Cardiac muscle cell (in vitro differentiated cells and primary cell): ENCODE measurements at places on chromosomes 7 and 10.

DNA sequence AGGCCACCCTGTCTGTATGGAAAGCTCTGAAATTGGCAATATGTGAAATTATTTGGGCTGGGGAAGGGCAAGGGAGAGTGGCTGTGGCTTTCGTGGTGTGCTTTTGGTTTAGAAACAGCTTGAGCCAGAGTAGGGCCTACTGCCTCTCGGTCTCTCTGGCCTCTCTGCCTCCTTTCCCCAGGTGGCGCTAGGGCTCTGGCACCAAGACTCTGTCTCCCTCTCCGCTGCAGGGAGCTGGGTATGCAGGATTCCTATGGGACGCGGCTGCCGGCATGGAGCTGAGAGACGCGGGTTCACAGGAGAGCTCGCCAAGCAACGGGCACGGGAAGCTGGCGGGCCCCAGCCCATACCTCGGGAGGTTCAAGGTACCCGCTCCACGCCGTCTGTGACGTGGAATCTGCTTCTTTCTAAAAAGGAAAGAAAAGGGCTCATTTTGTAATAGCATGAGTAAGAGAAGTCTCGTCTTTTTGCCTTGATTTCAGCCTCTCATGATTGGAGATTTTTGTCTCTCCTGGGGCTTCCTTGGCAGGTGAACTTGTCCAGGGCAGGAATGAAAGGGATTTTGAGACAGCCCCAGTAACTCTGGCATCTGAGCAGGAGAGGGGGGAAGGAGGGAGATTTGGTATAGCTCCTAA lies 105.1 kb upstream of the ANLN start:
- DNase-seq, result no peak

GRCh38 chr10:5504146-5505072 lies 5.0 kb upstream of the CALML5 start:
- no peak for DNase-seq

- DNase-seq, result peak; percentile 91
Observed at GRCh38 chr10:97713339-97713825, at the start of gene MARVELD1. MARVELD1 (plus strand) TSS chr10:97713730; CDS start chr10:97713877, 147 bp downstream.

DNA sequence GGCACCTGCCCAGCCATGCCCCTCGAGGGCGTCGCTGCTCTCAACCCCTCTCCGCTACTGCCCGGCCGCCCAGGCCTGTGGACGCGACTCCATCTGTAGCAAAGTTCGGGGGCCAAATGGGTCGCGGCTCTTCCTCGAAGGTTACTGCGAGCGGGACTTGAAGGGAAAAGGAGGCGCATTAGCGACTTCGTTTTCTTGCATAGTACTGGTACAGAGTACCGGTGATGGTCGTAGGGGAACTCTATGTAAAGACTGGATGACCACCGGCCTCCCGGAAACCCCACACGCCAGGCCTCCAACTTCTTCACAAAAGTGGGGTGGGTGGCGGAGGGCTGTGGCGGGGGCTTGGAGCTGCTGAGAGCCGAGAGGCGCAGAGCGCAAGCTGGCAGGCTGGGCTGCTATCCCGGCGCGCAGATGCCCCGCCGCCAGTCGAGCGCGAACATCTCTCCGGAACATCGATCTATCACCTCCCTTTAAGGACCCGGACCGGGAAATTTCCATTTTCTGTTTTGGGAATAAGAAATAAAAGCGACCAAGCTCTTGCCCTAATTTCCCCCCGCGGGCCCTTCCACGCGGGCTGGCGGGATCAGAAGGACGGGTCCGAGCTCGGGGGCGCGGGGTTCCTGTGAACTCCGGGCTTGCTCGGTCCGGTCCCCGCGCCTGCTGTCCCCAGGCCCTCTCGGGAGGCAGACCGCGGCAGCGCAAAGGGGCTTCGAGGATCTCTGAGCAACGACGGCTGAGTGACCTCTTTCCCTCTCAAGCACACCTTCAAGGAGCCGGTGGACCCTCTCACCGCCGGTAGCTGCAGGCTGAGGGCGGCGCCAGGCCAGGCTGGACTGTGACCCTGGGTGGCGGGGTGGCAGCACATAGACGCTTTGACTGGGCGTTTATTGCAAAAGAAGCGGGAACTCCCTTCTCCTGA lies 12.2 kb upstream of the FEZF1 start:
- no peak for DNase-seq

DNA sequence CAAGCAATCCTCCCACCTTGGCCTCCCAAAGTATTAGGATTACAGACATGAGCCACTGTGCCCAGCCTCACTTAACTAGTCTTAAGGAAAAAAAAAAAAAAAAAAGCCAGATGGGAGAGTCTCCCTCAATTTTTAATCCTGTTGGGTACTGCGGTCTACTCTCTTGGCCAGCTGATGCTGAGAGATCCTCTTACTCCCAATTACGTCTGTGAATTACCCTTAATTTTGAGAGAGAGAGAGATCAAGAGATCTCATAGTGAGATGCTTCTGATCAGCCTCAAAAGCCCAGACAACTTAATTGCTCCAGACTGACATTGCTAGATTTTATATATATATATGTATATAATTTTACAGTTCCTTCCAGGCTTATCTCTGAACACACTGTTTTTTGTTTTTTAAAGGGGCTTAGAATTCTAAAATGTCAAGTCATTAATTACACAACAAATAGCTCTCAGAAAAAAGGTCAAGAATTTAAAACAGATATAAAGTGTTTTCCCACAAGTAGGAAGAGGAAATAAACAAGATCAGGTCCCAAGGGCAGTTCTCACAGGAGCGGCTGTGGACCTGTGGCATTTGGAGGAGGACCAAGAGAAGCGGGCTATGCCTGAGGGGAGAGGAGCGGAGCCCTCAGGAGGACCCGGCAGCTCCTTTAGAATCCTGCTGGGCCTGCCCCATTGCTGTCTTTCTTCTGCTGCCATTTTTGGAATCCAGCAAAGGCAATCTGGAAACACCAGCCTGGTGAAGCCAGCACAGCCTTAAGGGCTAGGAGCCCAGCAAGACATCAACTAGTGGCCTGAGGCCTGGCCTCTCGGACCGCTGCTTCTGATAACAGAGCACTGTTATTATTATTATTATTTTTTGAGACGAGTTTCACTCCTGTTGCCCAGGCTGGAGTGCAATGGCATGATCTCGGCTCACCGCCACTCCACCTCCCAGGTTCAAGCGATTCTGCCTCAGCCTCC lies 30.1 kb downstream of the DENND2A start:
- DNase-seq, result no peak

- DNase-seq, result no peak
Observed at GRCh38 chr7:32048970-32049491, 21.2 kb downstream of the PDE1C start.

DNA sequence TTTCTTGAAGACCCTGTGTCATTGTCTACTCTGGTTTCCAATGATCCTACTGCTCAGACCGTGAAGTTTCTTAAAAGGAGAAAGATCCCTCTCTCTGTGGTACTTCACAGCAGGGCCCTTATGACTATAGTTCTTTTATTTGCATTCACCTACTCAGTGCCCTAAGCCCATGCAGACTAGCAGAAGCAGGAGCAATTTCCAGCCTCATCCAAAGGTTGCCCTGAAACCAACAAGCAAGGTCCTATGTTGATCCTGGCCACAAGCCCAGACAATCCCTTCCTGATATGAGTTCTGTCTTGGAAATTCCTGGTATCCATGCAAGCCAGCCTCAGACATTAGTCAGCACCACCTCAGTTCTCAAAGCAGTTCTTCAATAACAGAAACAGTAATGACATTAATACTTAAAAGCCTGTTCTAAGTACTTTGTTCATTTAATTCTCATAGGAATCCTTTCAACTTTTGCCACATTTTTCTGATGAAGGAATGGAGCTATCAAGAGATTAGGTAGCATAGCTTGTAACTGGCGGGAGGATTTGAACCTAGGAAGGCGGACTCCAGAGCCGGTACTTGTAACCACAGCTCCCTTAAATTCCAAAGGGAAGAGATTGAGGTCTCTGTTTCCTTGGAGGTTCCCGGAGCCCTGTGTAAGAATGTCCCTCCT lies 58.1 kb upstream of the ST8SIA6 start:
- peak; percentile 3 for DNase-seq

DNA sequence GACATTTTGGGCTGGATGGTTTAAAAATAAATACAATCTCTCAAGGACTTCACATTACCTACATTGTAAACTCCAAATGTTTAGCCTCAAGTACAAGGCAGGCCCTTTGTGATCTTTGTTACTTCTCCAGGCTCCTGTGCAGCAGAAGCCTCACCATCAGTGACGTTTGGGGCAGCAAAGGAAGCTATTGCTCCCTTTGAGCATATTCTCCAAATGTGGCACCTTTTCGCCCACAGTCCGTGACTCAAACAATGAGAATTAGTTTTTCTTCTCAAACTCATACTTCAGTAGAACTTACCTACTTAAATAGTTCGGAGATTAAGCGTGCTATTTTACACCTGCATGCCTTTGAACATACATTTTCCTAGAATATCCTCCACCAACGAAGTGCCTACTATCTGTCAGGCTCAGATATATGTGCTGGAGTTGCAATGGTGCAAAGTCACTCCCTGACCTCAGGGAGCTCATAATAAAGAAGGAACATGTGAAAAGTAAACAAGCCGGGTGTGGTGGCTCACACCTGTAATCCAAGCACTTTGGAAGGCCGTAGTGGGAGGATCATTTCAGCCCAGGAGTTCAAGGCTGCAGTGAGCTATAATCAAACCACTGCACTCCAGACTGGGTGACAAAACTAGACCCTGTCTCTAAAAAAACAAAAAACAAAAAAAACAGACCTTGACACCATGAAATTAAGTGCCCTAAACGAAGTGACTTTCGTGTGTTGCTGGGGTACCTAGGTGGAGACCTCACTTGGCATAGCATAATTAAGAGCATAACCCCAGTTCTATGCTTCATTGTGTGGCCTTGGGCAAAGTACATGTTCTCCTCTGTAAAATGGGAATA lies 1.2 kb upstream of the ABCF2 start:
- no peak for DNase-seq

DNA sequence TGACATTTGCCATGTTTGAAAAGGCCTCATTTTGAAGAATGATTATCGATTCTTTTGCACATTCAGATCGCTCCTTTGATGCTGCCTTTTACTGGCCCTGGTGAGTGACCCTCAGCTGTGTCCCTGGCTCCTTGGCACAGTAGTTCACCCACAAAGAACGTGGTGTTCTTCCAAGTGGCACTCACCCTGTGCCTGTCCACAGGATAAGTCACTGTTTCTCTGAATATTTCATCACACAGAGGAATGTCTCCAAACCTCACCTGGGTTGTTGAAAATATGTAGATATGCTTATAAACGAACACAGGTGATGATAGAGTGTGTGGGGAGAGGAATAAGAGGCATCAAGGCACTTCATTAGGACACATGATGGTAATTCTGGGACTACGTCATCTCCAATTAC lies 810.7 kb downstream of the CCSER2 start:
- no peak for DNase-seq

- no peak for DNase-seq
Observed at GRCh38 chr10:118501171-118501570, 94.3 kb downstream of the PRLHR start.

DNA sequence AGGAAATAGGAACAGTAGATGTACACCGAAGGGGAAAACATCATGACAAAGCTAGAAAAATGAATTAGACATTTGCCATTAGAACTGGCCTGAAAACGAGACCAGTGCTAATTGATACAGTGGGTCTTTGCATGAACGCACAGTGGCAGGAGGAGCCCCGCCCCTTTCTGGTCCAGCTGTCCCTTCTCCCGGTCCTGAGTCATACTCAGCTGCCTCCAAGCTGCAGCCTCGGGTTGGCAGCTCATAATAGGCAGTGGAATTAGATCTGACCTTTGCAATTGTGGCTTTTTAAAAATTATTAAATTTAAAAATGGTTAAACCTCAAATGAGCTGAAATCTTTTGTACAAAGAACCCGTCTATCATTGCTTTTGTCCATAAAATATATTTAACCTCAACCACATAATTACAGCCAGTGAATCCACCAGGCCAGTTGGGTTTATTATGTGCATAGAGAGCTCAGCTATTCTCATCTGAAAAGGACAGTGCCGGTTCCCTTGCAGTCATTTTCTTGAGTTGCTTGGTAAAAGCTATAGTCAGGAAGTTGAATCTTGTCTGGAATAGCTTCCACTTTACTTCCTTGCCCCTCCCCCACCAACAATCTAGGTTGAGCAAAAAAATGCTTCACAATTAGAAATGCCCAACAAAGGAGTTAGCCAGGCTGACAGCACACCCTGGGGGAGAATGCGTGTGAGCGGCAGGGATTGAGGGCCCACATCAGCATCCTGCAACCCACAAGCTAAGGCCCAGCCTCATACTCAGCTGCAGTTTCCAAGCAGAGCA lies 147.1 kb downstream of the BUB3 start:
- peak; percentile 66 for DNase-seq

GRCh38 chr10:99085358-99085757 lies 150.3 kb downstream of the HPSE2 start:
- no peak for DNase-seq

DNA sequence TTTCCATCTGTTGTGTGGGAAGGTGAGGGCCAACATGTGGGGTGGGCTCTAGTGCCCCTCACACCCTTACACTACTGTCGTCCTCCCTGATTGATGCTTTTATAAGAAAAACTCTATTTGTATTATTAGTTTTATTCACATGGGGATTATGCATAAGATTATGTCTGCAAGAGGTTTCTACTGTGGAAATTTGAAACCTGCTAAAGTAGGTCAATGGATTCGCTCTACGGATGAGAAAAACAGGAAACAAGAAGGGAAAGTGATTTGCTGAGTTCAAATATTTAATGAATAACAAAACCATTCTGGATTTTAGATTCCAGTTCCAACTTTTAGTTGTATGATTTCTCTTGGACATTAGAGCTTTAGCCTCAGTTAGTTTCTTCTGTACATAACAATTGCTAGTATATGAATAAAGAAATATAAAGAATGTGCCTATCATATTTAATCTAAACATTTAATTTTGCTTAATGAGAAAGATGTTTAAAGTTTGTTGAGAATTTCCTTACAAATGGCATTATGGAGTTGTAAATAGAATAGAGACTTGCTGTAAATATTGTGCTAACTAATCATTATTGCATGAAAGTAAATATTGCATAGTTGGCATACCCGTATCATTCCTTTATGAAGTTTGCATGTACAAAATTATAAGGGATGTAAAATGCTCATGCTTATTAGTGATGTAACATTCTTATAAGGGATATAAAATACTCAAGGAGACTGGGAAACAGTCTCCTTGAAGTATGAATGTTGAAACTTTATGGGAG lies 193.8 kb downstream of the THSD7A start:
- no peak for DNase-seq
